ENCODE measurements at places on chromosomes 1 and 21.

DNA sequence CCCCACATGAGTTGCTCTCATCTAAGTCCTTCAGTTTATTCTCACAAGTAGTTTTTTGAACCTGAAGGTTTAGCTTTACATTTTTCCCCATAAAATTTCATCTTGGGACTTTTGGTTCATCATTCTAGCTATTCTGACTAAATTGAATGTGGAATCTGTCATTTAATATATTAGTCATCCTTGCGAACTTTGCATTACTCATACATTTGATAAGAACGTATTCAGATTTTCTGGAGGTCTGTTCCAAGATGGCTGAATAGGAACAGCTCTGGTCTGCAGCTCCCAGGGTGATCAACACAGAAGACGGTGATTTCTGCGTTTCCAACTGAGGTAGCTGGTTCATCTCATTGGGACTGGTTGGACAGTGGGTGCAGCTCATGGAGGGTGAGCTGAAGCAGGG is 59.8 kb upstream of the CSF1 start:
- no peak for DNase-seq

DNA sequence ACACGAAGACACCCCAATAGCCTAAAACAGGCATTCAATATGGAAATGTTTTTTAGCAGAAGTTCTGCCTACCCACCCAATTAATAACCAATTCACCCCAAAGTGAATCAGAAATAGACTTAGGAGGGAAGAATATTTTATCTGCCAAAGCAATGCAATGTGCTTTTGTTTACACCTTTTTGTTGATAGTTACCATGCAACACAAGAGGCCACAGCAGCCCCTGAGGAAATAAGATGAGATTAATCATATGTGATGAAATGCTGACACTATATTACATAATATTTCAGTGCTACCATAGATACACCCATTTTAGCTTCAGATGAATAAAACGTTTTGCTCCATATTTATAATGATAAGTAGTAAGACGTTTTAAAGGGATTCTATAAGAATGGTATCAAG is 60.9 kb upstream of the RGS2 start:
- DNase-seq: no peak

DNA sequence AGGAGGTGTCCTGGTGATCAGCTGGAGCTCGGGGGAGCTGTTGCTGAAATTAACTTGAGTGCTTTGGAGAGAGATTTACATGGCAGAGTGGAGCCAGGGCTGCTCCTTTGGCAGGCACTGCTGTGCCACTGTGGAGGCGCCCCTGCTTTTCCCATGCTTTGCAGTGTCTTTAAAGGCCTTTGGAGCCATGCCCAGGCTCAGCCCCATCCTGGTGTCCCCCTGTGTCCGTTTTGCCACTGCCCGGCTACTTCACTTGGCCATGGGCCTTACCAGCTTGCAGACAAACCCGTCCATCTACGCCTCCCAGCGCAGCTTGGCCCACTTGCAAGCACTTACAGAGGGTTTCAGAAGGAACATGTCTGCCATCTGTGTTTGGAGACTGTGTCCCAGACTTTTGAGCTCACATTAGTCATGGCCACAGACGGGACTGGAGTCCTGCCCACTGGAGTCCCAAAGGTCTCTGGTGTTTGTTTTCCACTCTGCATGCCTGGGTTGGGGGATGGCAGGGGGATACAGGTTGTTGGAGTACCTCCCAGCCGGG is 18.2 kb upstream of the LAMTOR5 start:
- DNase-seq: no peak

DNA sequence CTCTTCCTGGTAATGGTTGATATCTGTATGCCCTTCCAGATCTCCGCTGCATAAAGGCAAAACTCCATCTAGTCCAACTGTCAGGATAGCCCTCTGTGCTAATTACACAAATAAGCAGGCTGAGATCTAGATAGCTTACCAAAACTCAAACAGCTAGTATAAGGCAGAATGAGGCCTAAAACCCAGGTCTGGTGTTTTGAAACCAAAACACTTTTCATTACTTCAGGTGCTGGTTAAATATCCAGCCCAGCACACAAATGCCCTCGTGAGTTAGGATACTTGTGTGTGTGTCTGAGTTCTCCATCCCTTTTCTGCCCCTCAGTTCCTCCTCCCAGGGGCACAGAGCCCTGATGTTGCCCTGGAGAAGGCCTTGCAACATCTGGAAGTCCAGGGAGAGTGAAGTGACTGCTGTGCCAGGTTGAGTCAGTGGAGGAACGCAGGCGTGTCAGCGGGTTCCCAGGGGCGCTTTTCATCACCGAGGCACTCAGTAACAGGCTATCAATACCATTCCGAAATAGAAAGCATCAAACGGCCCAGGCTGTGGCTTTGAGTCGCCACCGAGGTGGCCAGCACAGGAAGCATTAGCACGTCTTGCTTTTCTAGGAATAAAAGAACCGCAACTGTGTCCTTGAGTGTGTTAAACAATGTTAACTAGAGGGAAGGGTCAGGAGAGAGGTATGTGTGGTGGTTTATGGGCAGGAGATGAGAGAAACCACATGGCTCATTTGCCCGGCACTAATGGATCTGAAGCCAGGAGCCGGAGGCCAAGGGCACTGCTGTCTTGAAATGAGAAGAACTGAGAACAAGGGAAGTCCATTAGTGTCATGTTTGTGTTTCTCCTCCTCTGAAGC is 90.7 kb upstream of the WLS start:
- DNase-seq: no peak

- no peak for DNase-seq
Measured at GRCh38 chr1:179137617-179138255, 55.9 kb downstream of the TOR3A start.

GRCh38 chr1:179175011-179175841 is 54.3 kb downstream of the ABL2 start:
- no peak for DNase-seq
